ENCODE measurements at places on chromosomes 6 and 20. TPM values are rescaled to one million over a fixed set of nuclear protein-coding genes. Genes with fewer than 3 reads are reported as not detected.

C6orf15 gene
- total RNA-seq = not detected

MDFI gene
- total RNA-seq = 53.7 TPM

ATP9A gene
- total RNA-seq = 7.9 TPM

KCNG1 gene
- 91.3 TPM for total RNA-seq

- peak; percentile 26 for DNase-seq
These were observed 51.9 kb downstream of the VGLL2 start for GRCh38 chr6:117317261-117317660.

GRCh38 chr6:6332811-6333244 lies 12.4 kb upstream of the F13A1 start:
- DNase-seq = peak; percentile 29

Measured in Daoy (cell line).